Peyer's patch (tissue), 4 donors: ENCODE measurements at places on chromosomes 2 and 18. TPM values are rescaled to one million over a fixed set of nuclear protein-coding genes. Genes with fewer than 3 reads are reported as not detected.

ESPNL gene
- total RNA-seq: 0.27 TPM

MERTK gene
- total RNA-seq: 56.9 TPM

RGPD4 gene
- total RNA-seq: not detected

PRSS56 gene
- total RNA-seq: not detected

ATF2 gene
- 53.1 TPM for total RNA-seq

DNA sequence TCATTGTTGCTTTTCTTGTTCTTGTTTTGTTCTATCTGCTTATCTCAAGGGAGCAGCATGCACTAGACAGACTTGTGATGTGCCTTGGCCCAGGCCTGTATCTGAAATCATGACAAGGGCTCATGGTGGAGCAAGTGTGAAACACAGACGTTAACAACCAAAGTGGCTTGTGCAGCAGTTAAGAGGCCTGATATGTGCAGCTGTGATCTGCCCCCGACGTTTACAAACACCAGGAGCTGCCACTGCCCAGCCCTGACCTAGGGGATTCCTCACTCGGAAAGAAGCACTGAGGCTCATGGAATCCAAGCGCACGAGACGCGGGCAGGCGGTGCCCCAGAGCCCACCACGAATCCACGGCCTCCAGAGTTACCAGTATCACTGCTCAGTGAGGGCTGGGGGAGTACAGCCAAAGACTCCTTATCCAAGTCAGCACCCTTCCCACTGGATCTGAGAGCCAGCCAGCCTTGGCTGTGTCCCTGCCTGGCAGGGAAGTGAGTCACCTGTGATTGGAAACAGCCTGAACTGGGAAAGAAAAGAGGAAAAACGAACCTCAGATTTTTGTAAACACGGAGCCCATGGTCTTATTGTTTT is 62.3 kb upstream of the SNTG2 start:
- H3K27ac ChIP-seq: no peak overlapping the region
- no peaks in the 10 kb centered on the region for H3K4me1 ChIP-seq
- no peaks in the 10 kb centered on the region for H3K27me3 ChIP-seq
- no peak overlapping the region for H3K4me3 ChIP-seq

- no peak overlapping the region for H3K4me3 ChIP-seq
- H3K27ac ChIP-seq: no peak overlapping the region
- no peak for DNase-seq
These were observed 385.4 kb upstream of the SYT4 start for GRCh38 chr18:43662657-43663056.

GRCh38 chr2:106646605-106647004 is 159.4 kb downstream of the CD8B2 start:
- no peak for DNase-seq
- H3K27me3 ChIP-seq: no peaks in the 10 kb centered on the region

- no peak overlapping the region for H3K4me3 ChIP-seq
- no peaks in the 10 kb centered on the region for H3K4me1 ChIP-seq
- no peaks in the 10 kb centered on the region for H3K36me3 ChIP-seq
- DNase-seq: no peak
- no peaks in the 10 kb centered on the region for H3K27me3 ChIP-seq
These were observed 29.2 kb upstream of the DLX2 start for GRCh38 chr2:172131713-172132555.

- no peak overlapping the region for H3K27ac ChIP-seq
- no peak overlapping the region for H3K4me3 ChIP-seq
- H3K27me3 ChIP-seq: no peaks in the 10 kb centered on the region
- no peaks in the 10 kb centered on the region for H3K36me3 ChIP-seq
- DNase-seq: no peak
These were observed 21.9 kb downstream of the MRPL35 start for GRCh38 chr2:86221066-86221684.

GRCh38 chr2:187986390-187987105 is 305.1 kb upstream of the GULP1 start:
- no peak for DNase-seq
- no peak overlapping the region for H3K4me3 ChIP-seq
- H3K27me3 ChIP-seq: no peaks in the 10 kb centered on the region
- H3K4me1 ChIP-seq: no peaks in the 10 kb centered on the region
- no peaks in the 10 kb centered on the region for H3K36me3 ChIP-seq
- H3K27ac ChIP-seq: no peak overlapping the region

DNA sequence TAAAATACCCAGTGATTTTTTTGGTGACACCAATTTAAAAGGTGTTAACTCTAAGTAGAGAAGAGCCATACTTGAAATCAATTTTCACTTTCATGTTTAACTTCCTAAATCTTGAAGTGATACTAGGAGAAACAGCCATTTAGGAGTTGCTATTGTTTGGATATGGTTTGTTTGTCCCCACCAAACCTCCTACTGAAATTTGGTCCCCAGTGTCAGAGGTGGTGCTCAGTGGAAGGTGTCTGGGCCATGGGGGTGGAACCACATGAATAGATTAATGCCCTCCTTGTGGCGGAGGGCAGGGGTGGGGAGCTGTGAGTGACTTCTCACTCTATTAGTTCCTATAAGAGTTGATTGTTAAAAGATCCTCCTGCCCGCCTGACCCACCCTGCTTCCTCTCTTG is 377.9 kb downstream of the DLGAP1 start:
- DNase-seq: no peak
- no peak overlapping the region for H3K4me3 ChIP-seq
- no peaks in the 10 kb centered on the region for H3K4me1 ChIP-seq
- H3K27me3 ChIP-seq: no peaks in the 10 kb centered on the region

GRCh38 chr18:13612196-13612997 is 114.0 kb downstream of the FAM210A start:
- peak overlapping the region; percentile 70 for H3K27ac ChIP-seq
- no peaks in the 10 kb centered on the region for H3K27me3 ChIP-seq
- H3K4me3 ChIP-seq: peak overlapping the region; percentile 33
